ENCODE measurements at places on chromosomes 13 and 19. TPM values are rescaled to one million over a fixed set of nuclear protein-coding genes. Genes with fewer than 3 reads are reported as not detected.
A peak's percentile ranks its signal among the peaks of the same experiment; 100 is the strongest.

The PRKCG gene
- not detected for total RNA-seq

The IRGC gene
- total RNA-seq, result not detected

The SMIM17 gene
- not detected for total RNA-seq

GRCh38 chr13:39401756-39402155, 201.2 kb downstream of the LHFPL6 start:
- H3K27me3 ChIP-seq, result no peaks in the 10 kb centered on the region
- DNase-seq, result no peak
- peaks cover 23% of the 10 kb centered on the region for H3K4me1 ChIP-seq
- H3K27ac ChIP-seq, result no peak overlapping the region

- H3K4me1 ChIP-seq, result no peaks in the 10 kb centered on the region
- H3K36me3 ChIP-seq, result peaks cover 18% of the 10 kb centered on the region
- no peaks in the 10 kb centered on the region for H3K27me3 ChIP-seq
These were observed 3.3 kb upstream of the LRG1 start for GRCh38 chr19:4542896-4543841.

DNA sequence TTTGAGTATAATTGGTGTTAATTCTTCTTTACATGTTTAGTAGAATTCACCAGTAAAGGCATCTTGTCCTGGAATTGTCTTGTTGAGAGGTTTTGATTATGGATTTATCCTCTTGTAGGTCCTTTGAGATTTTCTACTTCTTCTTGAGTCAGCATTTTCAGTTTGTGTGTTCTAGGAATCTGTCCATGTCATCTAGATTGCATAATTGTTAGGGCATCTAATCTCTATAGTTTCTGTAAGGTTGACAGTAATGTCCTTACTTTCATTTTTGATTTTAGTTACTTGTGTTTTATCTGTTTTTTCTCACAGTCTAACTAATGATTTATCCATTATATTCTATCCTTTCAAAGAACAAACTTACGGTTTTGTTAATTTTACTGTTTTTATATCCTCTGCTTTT, 492.0 kb downstream of the FGF9 start:
- H3K27ac ChIP-seq, result no peak overlapping the region
- no peaks in the 10 kb centered on the region for H3K36me3 ChIP-seq
- H3K4me1 ChIP-seq, result no peaks in the 10 kb centered on the region
- DNase-seq, result no peak
- H3K27me3 ChIP-seq, result no peaks in the 10 kb centered on the region

GRCh38 chr13:35747594-35747993, 271.1 kb upstream of the MAB21L1 start:
- DNase-seq, result peak; percentile 68
- no peaks in the 10 kb centered on the region for H3K36me3 ChIP-seq
- H3K4me3 ChIP-seq, result no peak overlapping the region
- H3K27ac ChIP-seq, result no peak overlapping the region

DNA sequence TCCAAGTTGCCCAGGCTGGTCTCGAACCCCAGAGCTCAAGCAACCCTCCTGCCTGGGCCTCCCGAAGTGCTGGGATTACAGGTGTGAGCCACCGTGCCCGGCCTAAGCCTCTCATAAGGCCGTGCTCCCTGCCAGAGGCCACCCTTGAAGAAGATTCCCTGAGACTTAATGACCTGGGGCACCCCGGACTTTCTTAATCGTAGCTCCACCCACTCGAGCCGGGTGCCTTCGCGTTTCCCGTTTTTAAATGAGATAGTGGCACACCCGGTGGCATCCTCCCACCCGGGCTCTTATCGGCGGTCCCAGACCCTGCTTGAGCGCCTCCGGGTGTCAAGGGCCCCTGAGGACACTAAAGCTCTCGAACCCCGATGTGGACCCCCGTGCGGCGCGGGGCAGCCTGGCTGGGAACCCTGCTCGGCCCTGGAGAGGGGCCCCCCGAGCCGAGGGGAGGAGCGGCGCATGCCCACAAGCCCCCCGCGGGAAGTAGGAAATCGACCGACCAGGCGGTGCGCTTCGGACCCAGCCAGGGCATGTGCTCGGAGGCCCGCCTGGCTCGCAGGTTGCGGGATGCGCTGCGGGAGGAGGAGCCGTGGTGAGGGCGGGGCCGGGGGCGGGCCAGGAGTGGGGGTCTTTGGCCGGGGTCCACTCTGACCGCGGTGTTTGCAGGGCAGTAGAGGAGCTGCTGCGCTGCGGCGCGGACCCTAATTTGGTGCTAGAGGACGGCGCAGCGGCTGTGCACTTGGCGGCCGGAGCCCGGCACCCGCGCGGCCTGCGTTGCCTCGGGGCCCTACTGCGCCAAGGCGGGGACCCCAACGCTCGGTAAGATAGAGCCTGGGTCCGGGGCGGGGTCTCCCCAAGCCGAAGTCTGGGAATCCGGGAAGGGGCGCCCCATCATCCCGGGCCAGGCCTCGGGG, at the start of gene ANKLE1:
TSS of gene ANKLE1 (plus strand) at position 511 of the 914 bp plus-strand sequence. CDS start at position 531, 20 bp downstream.
- peaks cover 6% of the 10 kb centered on the region for H3K36me3 ChIP-seq
- peaks cover 12% of the 10 kb centered on the region for H3K27me3 ChIP-seq
- no peak for DNase-seq
- no peak within 1 kb of the TSS for H3K27ac ChIP-seq
- peaks cover 20% of the 10 kb centered on the region for H3K4me1 ChIP-seq
- peak within 1 kb of the TSS; percentile 47 for H3K4me3 ChIP-seq
